Stimulated activated CD8-positive, alpha-beta memory T cell treated with anti-CD3 and anti-CD28 coated beads, Interleukin-15, amount 100 ng/mL, for 4 hours (primary cell): ENCODE measurements at places on chromosomes 13 and 19.

DNA sequence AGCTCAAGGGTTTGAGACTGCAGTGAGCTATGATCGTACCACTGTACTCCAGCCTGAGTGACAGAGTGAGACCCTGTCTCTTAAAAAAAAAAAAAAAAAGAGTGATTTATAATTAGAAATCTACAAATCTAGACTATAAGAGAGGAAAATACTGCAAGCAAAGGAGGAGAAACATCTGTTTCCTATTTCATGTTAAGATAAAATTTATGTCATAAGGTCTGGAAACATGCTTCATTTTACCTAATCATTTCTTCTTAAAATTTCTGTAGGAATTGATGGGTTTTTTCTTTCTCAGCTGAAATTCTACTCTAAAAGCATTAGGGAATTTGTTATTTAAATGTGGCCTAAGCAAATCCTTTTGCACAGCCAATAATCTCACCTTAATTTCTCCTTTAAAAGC lies 53.2 kb downstream of the C13orf42 start:
- DNase-seq, result no peak

DNA sequence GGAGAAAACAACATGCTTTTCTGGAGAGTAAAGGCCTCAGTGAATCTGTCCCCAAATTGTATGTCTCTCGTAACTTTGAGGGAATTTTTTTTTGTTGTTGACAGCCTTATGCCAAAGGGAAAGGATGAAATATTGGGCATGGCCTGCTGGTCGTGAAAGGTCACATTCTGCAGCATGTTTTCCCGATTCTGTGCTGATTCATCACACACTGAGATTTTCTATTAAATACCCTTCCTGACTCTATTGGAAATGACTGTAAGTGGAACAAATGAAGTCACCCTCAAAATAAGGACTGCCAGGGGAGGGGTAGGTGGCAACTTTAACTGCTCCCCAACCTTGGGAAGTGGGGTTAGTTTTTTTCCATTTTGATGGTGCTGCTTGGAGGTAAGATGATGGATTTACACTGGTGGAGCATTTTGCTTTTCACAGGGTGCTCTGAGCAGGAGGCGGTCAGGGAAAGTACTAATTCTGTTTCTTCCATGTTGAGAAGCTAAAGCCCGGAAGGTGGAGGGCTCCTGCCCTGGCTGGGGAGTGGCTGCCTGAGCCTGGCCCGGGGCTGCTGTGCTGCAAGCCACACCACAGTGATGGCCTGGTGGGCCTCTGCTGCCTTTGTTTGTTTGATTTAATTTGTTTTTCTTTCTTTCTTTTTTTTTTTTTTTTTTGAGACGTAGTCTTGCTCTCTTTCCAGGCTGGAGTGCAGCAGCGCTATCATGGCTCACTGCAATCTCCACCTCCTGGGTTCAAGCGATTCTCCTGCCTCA lies 116.8 kb upstream of the SPATA13 start:
- DNase-seq, result no peak

- no peak for DNase-seq
Measured at GRCh38 chr13:40779796-40780285, 8.9 kb upstream of the MRPS31 start.

- no peak for DNase-seq
Measured at GRCh38 chr19:30666301-30666803, 294.2 kb downstream of the ZNF536 start.

- no peak for DNase-seq
Measured at GRCh38 chr13:44400736-44401135, 27.1 kb downstream of the SERP2 start.

DNA sequence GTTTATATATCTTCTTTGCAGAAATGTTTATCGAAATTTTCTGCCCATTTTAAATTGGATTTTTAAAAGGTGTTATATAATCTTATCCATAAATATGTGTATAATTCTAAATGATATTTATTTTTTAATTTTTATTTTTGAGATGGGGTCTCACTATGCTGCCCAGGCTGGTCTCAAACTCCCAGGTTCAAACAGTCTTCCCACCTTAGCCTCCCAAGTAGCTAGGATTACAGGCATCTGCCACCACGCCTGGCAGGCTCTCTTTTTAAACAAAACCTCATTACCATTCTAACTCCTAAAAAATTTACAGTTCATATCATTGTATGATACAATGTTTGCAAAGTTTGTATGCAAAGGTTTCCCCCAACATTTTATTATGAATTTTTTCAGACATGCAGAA lies 7.2 kb downstream of the LGALS7B start:
- DNase-seq, result no peak

GRCh38 chr19:1340681-1341469 lies 42.8 kb upstream of the NDUFS7 start:
- DNase-seq, result no peak

GRCh38 chr13:41056826-41057711 lies 4.2 kb upstream of the WBP4 start:
- no peak for DNase-seq

- DNase-seq, result no peak
Measured at GRCh38 chr19:4730740-4731171, 7.1 kb upstream of the DPP9 start.

GRCh38 chr13:46492946-46493345 lies 60.0 kb upstream of the LRCH1 start:
- no peak for DNase-seq

GRCh38 chr19:15614507-15615379 lies at the start of gene CYP4F8:
Gene CYP4F8 (plus strand): TSS chr19:15615218. CDS start chr19:15615617, 399 bp downstream.
- DNase-seq, result no peak

- no peak for DNase-seq
Measured at GRCh38 chr13:60137911-60138560, 25.7 kb downstream of the DIAPH3 start.

GRCh38 chr13:45332036-45332830 lies 8.8 kb downstream of the TPT1 start:
- no peak for DNase-seq

GRCh38 chr13:50761406-50761805 lies 82.1 kb downstream of the DLEU7 start:
- DNase-seq, result no peak

GRCh38 chr19:6773323-6773931 lies 919 bp downstream of the VAV1 start:
- no peak for DNase-seq

GRCh38 chr13:31947105-31947504 lies 84.5 kb upstream of the FRY start:
- DNase-seq, result no peak

DNA sequence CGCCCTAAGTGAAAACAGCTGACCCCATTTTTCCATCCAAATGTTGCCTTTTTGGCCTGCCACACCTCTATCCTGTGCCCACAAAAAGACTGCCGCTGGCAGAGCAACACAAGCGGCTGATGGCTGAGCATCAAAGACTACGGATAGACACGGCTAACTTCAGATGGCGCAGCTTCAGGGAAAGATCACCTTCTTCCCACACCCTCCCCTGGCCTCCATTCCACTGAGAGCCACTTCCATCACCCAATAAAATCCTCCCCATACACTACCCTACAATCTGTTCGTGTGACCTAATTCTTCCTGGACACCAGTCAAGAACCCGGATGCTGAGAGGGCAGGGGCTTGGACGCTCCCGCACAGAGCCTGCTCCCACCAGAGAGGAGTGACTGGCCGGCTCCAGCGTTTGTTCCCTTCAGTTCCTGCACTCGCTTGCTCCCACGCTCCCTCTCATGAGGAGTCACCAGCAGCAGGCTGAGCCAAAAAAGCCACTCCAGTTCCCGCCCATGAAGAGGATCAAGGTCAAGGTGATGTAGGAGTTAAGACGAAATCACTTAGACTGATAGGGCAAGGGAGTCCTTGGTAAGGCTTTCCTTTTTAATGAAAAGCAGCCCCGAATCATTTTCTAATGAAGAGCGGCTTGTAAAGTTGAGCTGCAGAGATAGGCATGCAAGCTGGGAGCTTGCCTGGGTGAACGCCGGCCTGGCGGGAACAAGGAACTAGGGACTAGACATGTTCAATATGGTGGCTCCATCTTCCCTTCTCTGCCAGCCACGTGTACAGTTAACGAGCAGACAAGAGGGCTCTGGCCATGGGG lies 35.7 kb downstream of the TSKS start:
- no peak for DNase-seq

DNA sequence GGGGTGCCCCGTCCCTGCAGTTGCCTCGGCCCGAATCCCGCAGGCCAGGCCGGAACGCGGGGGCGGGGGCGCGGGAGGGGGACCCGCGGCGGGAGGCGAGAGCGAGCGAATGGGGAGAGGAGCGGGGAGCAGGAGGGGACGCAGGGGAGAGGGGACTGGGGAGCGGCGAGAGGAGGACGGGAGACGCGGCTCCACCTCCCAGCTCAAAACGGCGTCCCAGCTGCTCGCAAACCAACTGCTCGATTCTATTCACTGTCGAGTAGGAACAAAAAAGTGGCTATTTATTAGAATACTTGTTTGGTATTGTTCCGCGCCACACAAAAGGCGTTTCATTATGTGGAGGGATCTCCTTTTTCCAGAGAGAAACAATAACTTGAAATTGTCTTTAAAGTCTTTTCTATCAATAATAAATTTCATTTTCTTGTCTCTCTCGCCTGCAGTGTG lies 10.6 kb upstream of the SOX1 start:
- no peak for DNase-seq

- no peak for DNase-seq
Measured at GRCh38 chr13:44487989-44488388, 88.1 kb downstream of the TSC22D1 start.

GRCh38 chr19:5246554-5247155 lies 94.0 kb downstream of the PTPRS start:
- no peak for DNase-seq

- DNase-seq, result no peak
Measured at GRCh38 chr19:50693064-50693975, 26.3 kb downstream of the SHANK1 start.

- no peak for DNase-seq
Measured at GRCh38 chr13:107680115-107680514, 535.2 kb downstream of the LIG4 start.

GRCh38 chr13:97223711-97224541 lies 1.8 kb downstream of the MBNL2 start:
- DNase-seq, result no peak

DNA sequence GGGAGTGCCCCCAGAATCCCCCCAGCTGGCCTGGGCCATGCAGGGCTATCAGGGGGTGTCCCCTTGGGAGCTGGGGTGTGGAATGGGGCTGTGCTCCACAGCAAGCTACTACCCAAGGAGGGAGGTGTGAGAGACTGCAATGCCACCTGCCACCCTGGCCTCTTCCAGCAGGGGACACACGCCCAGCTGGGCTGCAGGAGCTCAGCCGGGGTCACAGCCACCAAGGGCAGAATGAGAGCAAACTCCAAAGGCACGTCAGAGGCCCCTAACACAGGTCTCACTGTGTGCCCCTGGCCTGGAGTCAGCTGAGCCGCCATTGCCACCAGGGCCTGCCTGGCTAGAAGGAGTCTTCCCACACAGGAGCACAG lies 55.5 kb downstream of the MLLT1 start:
- DNase-seq, result no peak

DNA sequence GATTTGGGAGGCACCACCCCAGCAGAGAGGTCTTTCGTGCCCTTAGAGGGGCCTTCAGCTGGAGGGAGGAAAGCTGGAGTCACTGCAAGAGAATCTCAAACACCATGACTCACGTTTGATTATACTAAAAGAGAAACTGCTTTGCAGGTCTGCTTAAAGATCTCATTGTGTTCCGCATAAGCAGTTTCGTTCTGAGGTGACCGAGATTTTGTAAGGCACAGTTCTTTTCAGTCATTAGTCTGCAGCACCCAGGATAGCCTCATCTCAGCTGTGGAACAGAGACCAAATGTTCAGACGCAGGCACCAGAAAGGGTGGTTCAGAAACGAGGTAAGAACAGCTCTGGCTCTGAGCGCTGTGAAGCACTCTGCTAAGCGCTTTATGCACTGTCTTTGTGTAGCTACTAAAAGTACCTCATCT lies 71.2 kb upstream of the GTF3A start:
- no peak for DNase-seq

DNA sequence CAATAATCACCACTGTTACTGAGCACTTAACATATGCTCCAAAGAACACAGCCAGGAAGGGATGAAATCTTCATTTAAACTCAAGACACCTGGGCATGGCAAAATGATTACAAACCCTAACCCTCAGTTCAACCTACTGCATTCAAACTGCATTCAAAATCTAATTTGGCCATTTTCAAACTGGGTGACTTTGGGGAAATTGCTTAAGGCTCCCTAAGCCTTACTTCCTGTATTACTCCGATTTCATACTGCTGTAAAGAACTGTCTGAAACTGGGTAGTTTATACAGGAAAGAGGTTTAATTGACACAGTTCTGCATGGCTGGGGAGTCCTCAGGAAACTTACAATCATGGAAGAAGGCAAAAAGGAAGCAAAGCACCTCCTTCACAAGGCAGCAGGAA lies 50.4 kb downstream of the CBY2 start:
- no peak for DNase-seq

DNA sequence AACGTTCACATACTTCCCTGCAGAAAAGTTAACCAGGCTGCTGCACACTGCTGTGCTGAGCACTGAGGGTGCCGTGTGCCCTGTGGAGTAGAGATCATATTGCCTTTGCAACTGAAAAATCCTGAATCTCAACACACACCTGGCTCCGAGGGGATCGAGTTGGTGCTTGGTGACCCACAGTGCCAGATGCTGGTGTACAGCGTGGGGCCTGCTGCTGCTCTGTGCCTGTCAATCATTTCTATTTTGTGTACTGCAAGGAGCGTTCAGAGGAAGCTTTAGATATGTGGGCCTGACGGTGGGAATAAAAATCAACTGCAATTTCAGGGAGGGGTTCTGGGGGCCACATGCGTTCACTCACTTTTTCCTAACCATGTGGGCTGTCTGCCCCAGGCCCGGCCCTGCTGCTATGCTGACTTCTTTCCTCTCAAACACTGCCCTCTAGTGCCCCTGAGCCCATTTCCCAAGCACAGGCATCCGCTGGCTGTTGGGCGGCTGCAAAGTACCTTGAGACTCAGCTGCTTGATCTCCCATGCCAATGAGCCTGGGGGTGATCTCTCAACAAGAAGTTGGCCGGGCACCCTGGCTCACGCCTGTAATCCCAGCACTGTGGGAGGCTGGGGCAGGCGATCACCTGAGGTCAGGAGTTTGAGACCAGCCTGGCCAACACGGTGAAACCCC lies 9.7 kb upstream of the LENG8 start:
- no peak for DNase-seq

GRCh38 chr13:22463089-22463488 lies 717.7 kb upstream of the SGCG start:
- DNase-seq, result no peak

- no peak for DNase-seq
Measured at GRCh38 chr13:23579896-23580683, 9.9 kb downstream of the TNFRSF19 start.
